ENCODE measurements at places on chromosomes 12 and 14.
A peak's percentile ranks its signal among the peaks of the same experiment; 100 is the strongest.

DNA sequence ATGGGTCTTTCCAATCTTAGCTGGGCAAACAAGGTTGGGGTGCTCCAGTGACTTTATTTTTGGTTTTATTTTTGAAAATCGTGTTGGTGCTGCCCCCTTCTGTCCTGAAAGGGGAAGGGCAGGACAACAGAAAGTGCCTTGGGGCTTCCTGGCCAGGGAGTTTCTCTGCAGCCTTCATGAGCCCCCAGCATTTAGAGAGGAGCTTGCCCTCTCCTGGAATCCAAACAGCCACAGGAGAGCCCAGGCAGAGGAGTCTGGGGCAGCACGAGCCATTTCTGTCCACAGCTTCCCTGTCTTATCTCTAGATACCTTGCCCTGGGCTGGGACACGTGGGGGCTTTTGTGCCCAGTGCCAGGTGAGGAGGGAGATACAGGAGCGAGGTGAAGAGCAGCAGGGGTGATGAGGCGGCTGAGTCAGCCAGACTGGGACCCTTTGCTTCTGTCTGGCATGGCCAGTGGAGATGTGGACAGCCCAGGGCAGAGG is 4.4 kb upstream of the C1RL start:
- H3K4me3 ChIP-seq, result no peak overlapping the region
- no peaks in the 10 kb centered on the region for H3K27me3 ChIP-seq
- peak; percentile 63 for DNase-seq
- peaks cover 3% of the 10 kb centered on the region for H3K4me1 ChIP-seq

GRCh38 chr12:10558789-10559188 is 53.1 kb downstream of the EIF2S3B start:
- DNase-seq, result no peak
- peaks cover 3% of the 10 kb centered on the region for H3K27me3 ChIP-seq
- no peak overlapping the region for H3K4me3 ChIP-seq
- no peaks in the 10 kb centered on the region for H3K36me3 ChIP-seq
- no peak overlapping the region for H3K27ac ChIP-seq

DNA sequence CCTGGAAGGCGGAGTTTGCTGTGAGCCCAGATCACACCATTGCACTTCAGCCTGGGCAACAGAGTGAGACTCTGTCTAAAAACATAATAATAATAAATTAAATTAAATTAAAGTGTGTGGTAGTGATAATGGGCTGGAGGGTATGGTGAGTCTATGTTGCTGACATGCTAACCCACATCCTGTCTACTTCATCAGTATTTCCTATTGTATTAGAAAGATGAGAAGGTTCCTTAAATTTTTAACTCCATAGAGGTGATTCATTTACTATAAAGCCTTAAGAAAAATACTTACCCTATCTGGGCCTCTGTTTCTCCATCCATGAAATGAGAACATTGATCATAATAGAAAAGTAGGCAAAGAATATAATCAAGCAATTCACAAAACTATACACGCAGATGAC is 280.5 kb downstream of the FBXL14 start:
- H3K36me3 ChIP-seq, result no peaks in the 10 kb centered on the region
- H3K27ac ChIP-seq, result no peak overlapping the region
- no peak overlapping the region for H3K4me3 ChIP-seq
- no peaks in the 10 kb centered on the region for H3K27me3 ChIP-seq
- no peak for DNase-seq
- peaks cover 5% of the 10 kb centered on the region for H3K4me1 ChIP-seq

DNA sequence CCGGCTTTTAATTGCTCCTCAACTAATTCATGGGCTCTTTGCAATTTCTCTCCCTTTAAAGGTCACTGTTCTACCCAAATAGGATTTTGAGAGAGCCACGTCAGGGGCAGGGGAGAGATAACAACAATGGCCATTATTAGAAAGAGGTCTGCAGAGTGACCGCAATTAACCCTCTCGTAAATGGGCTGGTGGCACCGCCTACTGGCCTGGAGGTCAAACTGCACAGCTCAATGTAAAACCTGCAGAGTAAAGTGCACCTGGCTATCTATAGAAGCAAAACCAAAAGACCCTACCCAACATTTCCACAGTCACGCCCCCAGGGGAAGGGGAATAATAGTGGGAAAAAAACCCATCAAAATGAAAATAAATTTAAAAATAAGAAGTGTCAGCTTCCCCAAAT is 21.6 kb upstream of the CLEC4E start:
- H3K27ac ChIP-seq, result no peak overlapping the region
- no peaks in the 10 kb centered on the region for H3K4me1 ChIP-seq
- no peak for DNase-seq
- H3K36me3 ChIP-seq, result no peaks in the 10 kb centered on the region

- H3K27me3 ChIP-seq, result no peaks in the 10 kb centered on the region
- H3K4me1 ChIP-seq, result no peaks in the 10 kb centered on the region
- H3K4me3 ChIP-seq, result no peak overlapping the region
These were observed 19.3 kb downstream of the BRF1 start for GRCh38 chr14:105281371-105282097.

GRCh38 chr12:47419497-47419896 is 286.3 kb downstream of the RPAP3 start:
- no peaks in the 10 kb centered on the region for H3K36me3 ChIP-seq
- H3K4me3 ChIP-seq, result no peak overlapping the region
- no peak for DNase-seq

DNA sequence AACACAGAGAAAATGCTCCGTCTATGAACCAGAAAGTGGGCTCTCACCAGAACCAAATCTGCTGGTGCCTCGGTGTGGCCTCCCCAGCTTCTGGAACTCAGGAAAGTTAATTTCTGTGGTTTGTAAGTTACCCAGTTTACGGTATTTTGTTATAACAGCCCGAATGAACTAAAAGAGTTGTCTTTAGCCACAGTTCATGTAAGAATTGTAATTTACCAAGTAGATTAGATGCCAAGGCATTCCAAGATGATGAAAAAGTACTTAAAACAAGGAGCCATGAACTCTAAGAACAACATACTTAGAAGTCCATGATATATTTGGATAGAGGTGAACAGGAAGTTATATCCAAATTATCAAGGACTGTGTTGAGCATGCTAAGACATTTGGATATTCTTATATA is 259.9 kb upstream of the GARIN6 start:
- no peak overlapping the region for H3K4me3 ChIP-seq
- H3K27me3 ChIP-seq, result no peaks in the 10 kb centered on the region
- no peak overlapping the region for H3K27ac ChIP-seq
- H3K36me3 ChIP-seq, result no peaks in the 10 kb centered on the region

GRCh38 chr12:1132311-1132710 is 141.3 kb downstream of the ERC1 start:
- no peak overlapping the region for H3K27ac ChIP-seq
- no peak for DNase-seq
- no peaks in the 10 kb centered on the region for H3K27me3 ChIP-seq
- no peak overlapping the region for H3K4me3 ChIP-seq
- H3K36me3 ChIP-seq, result no peaks in the 10 kb centered on the region
- H3K4me1 ChIP-seq, result no peaks in the 10 kb centered on the region

GRCh38 chr14:104436741-104437701 is 142.5 kb upstream of the C14orf180 start:
- no peak overlapping the region for H3K27ac ChIP-seq
- no peaks in the 10 kb centered on the region for H3K27me3 ChIP-seq
- no peak overlapping the region for H3K4me3 ChIP-seq
- H3K4me1 ChIP-seq, result no peaks in the 10 kb centered on the region
- DNase-seq, result no peak

GRCh38 chr14:65483647-65484046 is 71.1 kb downstream of the FUT8 start:
- no peak overlapping the region for H3K27ac ChIP-seq
- H3K4me3 ChIP-seq, result no peak overlapping the region
- H3K4me1 ChIP-seq, result no peaks in the 10 kb centered on the region
- peak; percentile 26 for DNase-seq

GRCh38 chr12:39095636-39096330 is 190.4 kb upstream of the CPNE8 start:
- H3K27ac ChIP-seq, result no peak overlapping the region
- no peak overlapping the region for H3K4me3 ChIP-seq
- H3K4me1 ChIP-seq, result no peaks in the 10 kb centered on the region
- no peaks in the 10 kb centered on the region for H3K36me3 ChIP-seq

DNA sequence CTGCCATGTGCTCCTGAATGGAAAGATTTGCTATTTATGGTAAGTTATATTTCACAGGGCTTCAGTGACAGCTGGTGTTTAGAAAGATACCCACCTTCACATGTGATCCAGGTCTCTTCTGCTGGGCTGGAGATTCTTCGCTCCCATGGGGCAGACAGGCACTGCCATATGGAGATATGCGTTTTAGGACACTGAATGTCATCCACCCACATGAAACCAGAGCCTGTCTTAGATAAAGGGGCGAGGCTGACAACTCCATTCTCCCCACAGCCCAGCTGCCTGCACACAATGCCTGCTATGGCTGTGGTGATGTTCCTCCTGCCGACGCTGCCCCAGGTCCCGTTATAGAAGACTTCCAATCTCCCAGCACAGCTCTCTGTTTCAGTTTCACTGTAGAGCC is 69.4 kb downstream of the ACSM4 start:
- DNase-seq, result no peak
- H3K27me3 ChIP-seq, result no peaks in the 10 kb centered on the region
- peaks cover 2% of the 10 kb centered on the region for H3K4me1 ChIP-seq
- no peaks in the 10 kb centered on the region for H3K36me3 ChIP-seq
- H3K4me3 ChIP-seq, result no peak overlapping the region

DNA sequence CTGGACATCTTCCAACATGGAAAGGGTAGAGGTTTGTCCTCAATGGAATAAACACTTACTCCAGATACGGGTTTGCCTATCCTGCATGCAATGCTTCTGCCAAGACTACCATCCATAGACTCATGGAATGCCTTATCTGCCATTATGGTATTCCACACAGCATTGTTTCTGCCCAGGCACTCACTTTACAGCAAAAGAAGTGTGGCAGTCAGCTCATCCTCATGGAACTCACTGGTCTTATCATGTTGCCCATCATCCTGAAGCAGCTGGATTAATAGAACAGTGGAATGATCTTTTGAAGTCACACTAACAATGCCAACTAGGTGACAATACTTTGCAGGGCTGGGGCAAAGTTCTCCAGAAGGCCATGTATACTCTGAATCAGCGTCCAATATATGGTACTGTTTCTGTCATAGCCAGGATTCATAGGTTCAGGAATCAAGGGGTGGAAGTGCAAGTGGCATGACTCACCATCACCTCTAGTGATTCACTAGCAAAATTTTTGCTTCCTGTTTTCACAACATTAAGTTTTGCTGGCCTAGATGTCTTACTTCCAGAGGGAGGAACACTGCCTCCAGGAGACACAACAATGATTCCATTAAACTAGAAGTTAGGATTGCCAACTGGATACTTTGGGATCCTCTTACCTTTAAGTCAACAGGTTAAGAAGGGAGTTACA is 140.4 kb downstream of the SLC35F4 start:
- no peak overlapping the region for H3K4me3 ChIP-seq
- H3K27me3 ChIP-seq, result no peaks in the 10 kb centered on the region
- no peaks in the 10 kb centered on the region for H3K4me1 ChIP-seq
- no peaks in the 10 kb centered on the region for H3K36me3 ChIP-seq

DNA sequence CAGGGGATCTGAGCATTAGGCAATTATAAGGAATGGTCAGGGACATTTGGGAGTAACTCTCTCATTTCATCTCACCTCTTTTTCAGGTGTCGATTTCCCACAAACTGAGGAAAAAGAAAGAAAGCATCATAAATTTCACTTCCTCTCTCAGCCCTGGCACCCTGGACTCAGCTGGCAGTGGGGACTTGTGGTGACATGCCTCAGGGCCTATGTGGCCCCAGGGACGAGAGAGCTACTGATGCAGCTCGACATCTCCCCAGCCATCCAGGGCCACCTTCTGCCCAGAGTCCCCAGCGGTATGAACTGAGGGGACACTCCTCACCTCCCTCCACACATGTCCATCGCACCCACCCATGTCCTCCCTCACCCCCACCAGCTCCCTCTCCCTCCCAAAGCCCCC is 11.7 kb downstream of the TNFRSF1A start:
- H3K27me3 ChIP-seq, result no peaks in the 10 kb centered on the region
- H3K4me3 ChIP-seq, result no peak overlapping the region
- no peak for DNase-seq
- peaks cover 58% of the 10 kb centered on the region for H3K36me3 ChIP-seq

- H3K36me3 ChIP-seq, result no peaks in the 10 kb centered on the region
- no peak overlapping the region for H3K4me3 ChIP-seq
- H3K4me1 ChIP-seq, result no peaks in the 10 kb centered on the region
- H3K27ac ChIP-seq, result no peak overlapping the region
These were observed 441.1 kb downstream of the DPF3 start for GRCh38 chr14:72452774-72453173.

DNA sequence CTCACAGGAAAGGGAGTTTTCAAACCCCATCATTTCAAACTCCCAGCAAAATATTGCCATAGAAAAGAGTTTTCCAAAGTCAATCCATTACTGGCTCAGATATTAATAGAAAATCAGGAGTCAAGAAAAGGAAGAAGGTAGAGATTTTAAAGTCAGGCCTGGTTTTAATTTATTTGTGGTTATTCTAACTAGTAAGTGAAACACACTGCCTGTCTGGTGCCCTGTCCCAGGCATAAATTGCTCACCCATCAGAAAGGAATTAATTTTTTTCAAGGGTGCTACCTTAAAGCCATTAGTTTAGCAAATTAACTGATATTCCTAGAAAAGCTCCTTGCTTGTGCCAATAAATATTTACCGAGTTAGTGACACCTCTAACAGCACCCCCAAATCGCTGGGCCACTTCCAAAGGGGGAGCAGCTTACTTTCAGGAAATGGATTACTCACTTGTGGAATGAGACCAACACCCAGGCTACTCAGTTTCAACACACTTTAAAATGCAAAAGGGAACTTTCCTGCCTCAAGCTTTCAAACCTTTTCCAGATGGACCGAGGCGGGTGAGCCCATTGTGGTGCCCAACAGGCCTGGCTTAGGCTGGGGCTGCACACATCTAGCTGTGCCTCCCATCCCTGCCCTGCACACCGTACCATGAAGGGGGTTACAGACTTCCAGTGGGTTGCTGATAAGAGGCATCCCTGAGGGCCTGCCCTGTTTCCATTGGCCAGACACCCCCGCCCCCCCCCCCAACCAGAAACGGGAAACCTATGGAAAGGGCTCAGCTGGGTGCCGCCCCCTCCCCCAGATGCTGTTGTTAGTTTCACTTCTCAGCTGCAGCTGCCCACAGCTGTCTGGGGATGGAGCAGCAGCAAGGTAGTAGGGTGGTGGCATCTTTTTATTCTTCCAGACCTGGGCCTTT is 117.2 kb downstream of the SAMD4A start:
- H3K36me3 ChIP-seq, result no peaks in the 10 kb centered on the region
- no peaks in the 10 kb centered on the region for H3K27me3 ChIP-seq
- H3K4me1 ChIP-seq, result peaks cover 40% of the 10 kb centered on the region
- peak; percentile 78 for DNase-seq

GRCh38 chr12:11595080-11595479 is 54.4 kb upstream of the ETV6 start:
- H3K36me3 ChIP-seq, result no peaks in the 10 kb centered on the region
- H3K27me3 ChIP-seq, result no peaks in the 10 kb centered on the region
- H3K4me3 ChIP-seq, result no peak overlapping the region
- no peak overlapping the region for H3K27ac ChIP-seq
